ENCODE measurements at places on chromosomes 13 and 19.

DNA sequence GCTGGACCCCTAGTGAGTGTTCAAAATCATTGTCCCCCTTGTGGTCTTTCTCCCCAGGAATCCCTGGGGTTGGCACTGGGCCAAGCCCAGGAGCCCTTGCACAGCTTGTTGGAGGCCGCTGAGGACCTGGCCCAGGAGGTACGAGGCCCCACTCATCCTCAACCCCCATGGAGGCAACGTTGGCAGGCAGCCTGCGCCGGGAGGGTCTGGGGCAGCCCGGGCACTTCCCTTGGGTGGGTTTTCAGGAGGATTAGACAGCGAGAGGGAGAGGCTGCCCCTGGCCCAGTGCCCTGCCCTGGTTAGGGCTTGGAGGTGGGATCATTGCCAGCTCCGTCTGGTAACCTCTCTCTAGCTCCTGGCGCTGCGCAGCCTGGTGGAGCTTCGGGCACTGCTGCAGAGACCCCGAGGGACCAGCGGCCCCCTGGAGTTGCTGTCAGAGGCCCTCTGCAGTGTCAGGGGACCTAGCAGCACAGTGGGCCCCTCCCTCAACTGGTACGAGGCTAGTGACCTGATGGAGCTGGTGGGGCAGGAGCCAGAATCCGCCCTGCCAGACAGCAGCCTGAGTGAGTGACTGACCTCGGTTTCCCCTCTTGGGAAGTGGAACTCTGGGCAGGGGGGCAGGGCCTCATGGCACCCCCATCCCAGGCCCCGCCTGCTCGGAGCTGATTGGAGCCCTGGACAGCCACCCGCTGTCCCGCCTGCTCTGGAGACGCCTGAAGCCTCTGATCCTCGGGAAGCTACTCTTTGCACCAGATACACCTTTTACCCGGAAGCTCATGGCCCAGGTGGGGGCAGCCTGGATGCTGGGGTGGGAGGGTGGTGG lies 3.0 kb downstream of the ABCA7 start:
- no peak for DNase-seq

GRCh38 chr19:33468361-33469170 lies 53.0 kb downstream of the PEPD start:
- no peak for DNase-seq

DNA sequence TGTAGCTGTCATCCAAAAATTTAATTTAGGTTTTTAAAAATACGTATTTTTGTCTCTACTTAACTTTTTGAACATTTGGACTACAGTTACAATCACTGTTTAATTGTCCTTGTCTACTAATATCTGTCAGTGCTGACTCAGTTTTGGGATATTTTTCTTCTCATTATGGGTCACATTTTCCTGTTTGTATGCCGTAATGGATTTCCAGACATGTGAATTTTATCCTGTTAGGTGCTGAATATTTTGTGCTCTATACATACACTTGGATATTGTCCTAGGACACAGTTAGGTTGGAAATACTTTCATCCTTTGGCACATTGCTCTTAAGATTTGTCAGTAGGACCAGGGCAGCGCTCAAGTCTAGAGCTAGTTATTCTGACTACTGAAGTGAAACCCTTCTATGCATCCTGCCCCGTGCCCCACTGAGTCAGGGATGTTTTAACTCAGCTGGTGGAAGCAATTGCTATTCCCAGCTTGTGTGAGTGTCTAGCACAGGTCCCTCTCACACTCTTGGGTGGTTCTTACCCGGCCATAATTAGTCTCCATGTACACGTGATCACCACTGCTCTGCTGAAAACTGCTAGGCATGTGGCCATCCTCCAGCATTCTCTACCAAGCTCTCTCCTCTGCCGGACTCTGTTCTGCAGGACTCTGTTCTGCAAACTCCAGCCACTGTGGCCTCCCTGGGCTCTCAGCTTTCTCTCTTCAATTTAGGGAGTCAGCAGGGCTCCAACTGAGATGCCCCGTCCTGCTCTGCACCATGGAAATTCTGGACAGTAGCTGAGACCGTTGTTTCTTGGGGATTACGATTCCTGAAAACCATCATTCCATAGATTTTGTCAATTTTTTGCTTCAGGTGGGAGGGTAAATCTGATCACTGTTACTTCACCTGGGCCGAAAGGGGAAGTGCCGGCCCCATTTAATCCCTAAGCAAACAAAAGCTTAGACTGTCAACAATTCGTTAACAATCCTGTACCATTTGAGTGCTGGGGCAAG lies 11.1 kb downstream of the PROZ start:
- no peak for DNase-seq

GRCh38 chr19:33840783-33841182 lies 44.1 kb downstream of the KCTD15 start:
- DNase-seq: no peak

GRCh38 chr19:41706741-41707501 lies 1.5 kb upstream of the CEACAM5 start:
- DNase-seq: no peak

DNA sequence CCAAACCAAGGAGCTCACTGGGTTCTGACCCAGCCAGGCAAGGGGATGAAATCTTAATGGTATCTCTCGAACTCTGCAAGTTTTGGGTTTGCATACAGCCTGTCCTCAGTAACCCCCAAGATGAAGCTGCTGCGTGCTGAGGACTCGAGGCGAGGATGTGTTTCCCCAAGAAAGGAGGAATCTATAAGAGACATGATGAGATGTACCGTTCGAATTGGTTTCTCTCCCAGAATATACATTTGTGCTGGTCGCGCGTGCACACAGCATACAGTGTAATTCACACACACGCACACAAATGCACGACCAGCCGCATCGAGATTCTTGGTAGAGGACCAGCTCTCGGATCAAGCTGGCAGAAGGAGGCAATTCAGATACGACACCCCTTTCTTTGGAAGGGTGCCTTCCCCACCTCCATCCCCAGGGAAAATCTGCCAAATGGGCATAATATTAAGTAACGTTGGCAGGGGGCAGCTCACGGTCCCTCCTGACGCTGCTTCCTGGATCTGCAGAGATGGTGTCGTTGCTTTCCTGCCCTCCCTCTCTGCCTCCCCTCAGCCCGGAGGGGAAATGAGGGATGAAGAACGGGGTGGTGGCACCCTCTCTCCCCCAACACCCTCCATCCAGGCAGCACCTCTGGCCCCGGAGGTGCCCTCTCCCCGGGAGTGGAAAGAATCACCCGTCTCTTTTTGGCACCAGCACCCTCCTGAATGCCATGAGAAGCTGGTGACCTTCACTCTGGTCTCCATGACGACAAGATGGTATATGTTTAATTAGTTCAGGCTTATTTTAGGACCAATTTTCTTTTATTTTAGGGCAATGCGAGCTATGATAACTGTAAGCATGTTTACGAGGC lies 310.2 kb downstream of the ZNF536 start:
- no peak for DNase-seq

DNA sequence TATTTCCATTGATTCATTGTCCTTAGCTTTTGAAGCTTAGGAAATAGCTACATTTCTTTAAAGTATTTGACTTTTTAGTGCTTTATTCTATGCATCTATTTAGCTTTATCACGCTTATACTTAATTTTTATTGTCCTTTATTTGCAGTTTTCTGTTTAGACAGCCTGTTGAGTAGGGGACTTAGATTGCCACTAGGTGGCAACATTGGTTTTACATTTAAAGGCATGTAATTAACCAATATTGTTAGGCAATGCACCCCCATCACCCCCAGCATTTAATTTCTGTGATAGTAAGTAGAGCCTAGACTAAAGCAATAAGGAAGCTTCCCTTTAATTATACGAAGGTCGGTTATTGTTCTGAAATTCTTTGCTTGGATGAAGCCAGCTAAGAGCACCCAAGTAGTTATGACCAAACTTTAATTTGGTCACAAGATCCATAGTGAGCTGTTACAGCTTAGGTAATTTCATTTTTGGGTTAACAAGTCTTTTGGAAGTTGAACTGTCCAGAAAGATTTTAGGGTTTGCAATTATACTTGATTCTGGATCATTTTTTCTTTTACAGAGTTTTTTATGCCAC lies 36.5 kb downstream of the B3GLCT start:
- DNase-seq: no peak

DNA sequence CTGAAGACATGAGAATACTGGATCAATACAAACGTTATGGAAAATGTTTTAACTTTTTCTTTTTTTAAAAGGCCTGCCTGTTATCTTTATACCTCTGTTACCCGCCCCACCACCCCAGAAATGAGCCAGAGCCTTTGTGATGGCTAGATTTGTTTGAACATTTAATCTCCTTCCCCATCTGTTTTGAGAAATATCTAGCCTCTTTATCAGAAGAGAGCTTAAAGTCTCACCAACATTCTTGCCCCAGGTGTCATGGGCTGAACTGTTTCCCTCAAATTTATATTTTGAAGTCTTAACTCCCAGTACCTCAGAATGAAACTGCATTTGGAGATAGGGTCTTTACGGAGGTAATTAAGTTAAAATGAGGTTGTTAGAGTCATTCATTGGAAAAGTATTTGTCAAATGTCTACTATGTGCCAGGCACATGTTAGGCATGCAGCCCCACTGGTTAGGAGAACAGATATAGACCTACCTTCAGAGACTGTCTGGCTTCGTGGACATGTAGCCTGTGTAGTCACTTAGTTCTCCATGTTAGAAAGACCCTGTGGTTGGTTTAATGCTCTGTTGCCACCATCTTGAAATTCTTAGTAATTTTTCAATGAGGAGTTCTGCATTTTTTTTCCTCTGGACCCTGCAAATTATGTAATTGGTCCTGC lies 6.3 kb upstream of the RB1 start:
- no peak for DNase-seq

GRCh38 chr13:107901996-107902562 lies 313.3 kb downstream of the LIG4 start:
- DNase-seq: no peak

- peak; percentile 10 for DNase-seq
These were observed 15.2 kb upstream of the N4BP2L1 start for GRCh38 chr13:32443111-32443510.

DNA sequence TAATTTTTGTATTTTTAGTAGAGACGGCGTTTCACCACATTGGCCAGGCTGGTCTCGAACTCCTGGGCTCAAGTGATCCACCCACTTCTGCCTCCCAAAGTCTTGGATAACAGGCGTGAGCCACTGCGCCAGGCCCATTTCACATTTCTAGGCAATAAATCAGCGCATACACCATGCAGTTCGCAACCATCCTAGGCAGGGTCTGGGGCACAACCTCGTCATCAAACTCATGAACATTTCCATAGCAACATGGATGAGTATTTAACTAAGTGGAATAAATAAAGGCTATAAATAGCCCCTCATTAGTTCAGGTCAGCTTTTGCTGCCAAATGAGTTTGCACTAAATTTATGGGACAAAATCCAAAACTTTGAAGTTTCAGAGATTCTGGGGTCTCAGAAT lies 8.2 kb downstream of the MEIS3 start:
- DNase-seq: no peak

- no peak for DNase-seq
These were observed 634.4 kb upstream of the KLF12 start for GRCh38 chr13:74768521-74769085.

- DNase-seq: no peak
These were observed 420 bp downstream of the ECH1 start for GRCh38 chr19:38831142-38831605.

GRCh38 chr19:32543115-32543900 lies 37.7 kb upstream of the PDCD5 start:
- DNase-seq: no peak

- DNase-seq: no peak
These were observed 33.0 kb downstream of the PTPRS start for GRCh38 chr19:5307655-5308054.

GRCh38 chr13:90933097-90933826 lies 414.2 kb upstream of the MIR17HG start:
- no peak for DNase-seq

DNA sequence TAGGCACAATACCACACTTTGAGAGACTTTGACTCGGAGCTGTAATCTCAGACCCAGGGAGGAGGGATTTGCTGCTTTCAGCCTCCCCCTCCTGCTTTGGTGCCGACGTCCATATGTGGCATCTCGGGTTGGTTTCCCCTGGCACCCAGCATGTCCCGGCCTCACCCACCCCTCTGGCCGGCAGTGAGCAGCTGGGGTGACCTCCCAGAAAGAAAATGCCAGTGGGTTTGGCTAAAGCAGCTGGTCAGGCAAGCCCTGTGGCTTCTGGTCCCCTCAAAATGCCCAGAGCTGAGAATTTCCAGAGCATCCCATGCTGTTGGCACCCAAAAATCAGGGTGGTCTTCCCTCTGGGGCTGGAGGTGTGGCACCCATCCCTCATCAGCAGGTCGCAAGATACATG lies 34.1 kb downstream of the INSR start:
- no peak for DNase-seq

GRCh38 chr19:20470345-20471135 lies 95.0 kb downstream of the ZNF737 start:
- DNase-seq: no peak

GRCh38 chr13:32121316-32121715 lies 89.7 kb downstream of the FRY start:
- no peak for DNase-seq

- no peak for DNase-seq
These were observed 145.0 kb downstream of the SLITRK6 start for GRCh38 chr13:85654227-85654626.

- DNase-seq: no peak
These were observed 656 bp downstream of the ZNF155 start for GRCh38 chr19:43984687-43985000.

DNA sequence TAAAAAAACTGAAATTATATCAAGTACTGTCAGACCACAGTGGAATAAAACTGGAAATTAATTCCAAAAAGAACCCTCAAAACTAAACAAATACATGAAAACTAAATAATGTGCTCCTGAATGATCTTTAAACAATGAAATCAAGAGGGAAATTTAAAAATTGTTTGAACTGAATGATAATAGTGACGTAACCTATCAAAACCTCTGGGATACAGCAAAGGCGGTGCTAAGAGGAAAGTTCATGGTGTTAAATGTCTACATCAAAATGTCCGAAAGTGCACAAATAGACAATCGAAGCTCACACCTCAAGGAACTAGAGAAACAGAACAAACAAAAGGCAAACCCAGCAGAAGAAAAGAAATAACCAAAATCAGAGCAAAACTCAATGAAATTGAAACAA lies 70.8 kb upstream of the TUBA3C start:
- no peak for DNase-seq

DNA sequence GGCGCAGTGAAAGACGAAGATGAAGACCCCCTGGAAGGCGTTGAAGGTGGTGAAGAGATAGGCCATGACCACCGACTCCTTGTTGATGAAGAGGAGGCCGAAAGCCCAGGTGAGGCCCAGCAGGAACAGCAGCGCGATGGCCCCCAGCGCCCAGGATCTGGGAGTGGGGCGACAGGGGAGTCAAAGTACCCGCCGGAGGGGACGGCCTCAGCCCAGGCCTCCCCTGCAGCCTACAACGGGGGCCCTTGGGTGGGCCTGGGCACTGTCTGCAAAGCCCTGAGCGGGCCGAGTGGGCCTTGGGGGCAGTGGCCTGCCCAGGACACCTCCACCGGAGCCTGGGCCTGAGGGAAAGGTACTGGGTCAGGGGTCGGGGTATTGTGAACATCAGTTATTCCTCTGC lies 19.0 kb upstream of the ASF1B start:
- DNase-seq: no peak
